ENCODE measurements at places on chromosomes 13 and 19.

- no peak for DNase-seq
Observed at GRCh38 chr19:13984875-13985741, 21.0 kb downstream of the RFX1 start.

- no peak for DNase-seq
Observed at GRCh38 chr13:52600666-52601065, 41.6 kb upstream of the HNRNPA1L2 start.

DNA sequence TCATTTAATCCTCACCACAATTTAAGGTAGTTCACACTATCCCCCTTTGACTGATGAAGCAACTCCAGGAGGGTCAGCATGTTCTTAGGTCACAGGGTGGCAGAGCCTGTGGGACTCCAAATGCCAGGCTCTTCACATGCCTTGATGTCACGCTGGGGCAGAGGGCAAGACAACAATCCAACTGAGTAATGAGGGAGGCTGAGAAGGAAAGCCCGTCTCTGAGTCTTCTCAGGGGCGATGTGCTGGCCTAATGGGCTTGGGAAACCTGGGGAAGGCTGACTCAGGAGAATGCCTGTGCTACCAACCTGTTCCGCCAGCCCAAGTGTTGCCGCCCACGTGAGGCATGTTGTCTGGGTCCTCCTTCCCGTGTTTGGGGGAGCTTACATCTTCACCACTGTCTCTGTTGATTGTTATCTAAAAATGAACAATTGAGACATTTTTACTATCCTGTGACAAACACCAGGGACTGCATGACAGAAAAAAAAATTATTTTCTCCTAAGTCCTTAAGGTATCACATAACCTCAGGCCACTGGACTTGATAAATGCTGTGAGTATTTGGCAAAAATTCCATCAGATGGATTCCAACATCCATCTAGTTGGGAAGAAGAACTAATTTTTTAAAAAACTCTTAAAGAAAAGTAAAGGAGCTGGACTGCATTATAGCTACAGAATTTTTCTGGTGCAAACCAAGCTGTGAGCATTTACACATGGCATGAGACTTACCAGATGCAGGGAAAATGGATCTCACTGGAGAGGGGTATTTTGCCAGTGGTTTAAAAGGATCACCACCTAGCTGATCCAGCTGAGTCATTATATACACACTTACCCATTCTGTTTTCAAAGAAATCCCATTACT is 157.5 kb downstream of the RGCC start:
- DNase-seq, result no peak

- no peak for DNase-seq
Observed at GRCh38 chr19:55165952-55166529, 372 bp downstream of the DNAAF3 start.

DNA sequence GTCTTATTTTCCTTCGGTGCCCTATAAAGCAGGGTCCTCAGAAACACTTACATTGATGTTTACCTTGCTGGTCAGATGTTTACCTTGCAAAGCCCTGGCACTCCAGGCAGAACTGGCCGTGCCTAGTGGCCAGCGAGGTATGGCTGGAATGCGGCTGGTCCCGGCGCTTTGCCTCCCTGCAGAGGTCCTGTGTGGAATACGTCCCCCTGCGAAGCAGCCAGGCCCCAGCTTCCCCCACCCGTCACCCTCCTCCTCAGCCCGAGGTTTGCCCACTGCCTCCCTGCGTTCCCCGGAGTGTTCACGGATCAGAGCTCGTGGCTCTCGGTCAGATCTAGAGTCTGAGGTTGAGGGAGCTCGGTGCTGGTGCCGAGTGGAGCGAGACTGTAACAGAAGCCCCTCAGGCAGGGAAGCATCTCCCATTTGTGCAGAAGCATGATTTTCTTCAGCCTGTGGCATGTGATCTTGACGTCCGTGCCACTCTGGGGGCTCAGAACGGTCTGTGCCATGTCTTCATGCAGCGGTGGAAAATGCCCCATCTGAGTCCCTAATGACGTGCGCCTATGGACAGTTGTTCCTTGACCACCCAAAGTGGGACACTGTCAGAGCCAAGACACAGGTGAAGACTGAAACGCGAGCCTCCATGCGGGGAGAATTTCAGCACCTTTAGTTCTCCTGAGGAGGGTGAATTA is 54.8 kb upstream of the SOX1 start:
- no peak for DNase-seq
